T-cell (primary cell): ENCODE measurements at places on chromosomes 7 and 10. TPM values are rescaled to one million over a fixed set of nuclear protein-coding genes. Genes with fewer than 3 reads are reported as not detected.

Gene FXYD4
- not detected for total RNA-seq

GRCh38 chr7:81175275-81175940 lies 256.6 kb upstream of the SEMA3C start:
- no peak for DNase-seq

DNA sequence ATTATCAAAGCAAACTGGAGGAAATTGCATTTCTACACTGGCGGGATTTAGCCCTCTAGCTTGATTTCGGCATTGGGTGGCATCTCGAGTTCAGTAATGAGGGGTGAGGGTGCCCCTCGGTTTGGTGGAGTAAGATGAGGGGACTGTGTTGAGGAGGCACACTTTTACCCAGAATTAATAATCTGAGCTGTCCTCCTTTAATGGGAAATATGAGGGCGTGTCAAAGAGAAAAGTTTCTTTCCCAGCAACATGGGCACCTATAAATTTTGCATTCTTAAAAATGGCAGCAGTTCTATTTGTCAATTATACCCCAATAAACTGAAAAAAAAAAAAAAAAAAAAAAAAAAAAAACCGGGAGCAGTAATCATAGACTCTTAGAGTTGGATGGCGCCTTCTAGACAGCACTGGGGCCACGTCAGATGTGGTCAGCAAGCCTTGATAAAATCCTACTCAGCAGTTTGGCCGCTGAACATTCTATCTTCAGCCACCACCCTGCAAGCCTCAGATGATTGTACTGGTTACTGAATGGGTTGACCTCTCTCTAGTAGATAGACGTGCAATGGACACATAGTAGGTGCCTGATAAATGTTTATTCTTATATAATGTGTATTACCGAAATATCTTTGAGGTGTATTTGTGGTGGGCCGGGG lies 931 bp downstream of the PAPSS2 start:
- no peak for DNase-seq

- DNase-seq, result no peak
Observed at GRCh38 chr7:3548815-3549214, 247.8 kb downstream of the SDK1 start.

- DNase-seq, result peak; percentile 29
Observed at GRCh38 chr7:1555813-1556543, at the start of gene TMEM184A. Gene TMEM184A, minus strand, starts transcription at chr7:1556205. Its CDS starts 721 bp downstream, at chr7:1555484.

DNA sequence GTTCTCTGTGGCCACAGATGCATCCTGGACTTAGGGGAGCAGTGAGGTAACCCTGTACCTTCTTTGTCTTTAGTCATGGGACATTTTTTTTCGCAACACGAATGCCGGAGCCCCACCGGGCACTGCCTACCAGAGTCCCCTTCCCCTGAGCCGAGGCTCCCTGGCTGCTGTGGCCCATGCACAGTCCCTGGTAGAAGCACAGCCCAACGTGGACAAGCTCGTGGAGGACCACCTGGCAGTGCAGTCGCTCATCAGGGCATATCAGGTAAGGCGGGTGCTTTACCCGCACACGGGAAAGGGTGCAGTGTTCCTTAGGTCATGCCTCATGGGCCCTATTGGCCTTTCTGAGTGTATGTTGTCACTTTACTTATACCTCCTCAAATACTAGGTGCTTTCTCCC lies 38.8 kb downstream of the OGDH start:
- DNase-seq, result no peak

- no peak for DNase-seq
Observed at GRCh38 chr10:54983255-54983654, 182.2 kb upstream of the PCDH15 start.

Gene STN1
- total RNA-seq, result 47.5 TPM
